Right ventricle myocardium superior (tissue), 1 donor: ENCODE measurements at places on chromosomes 7 and 10. TPM values are rescaled to one million over a fixed set of nuclear protein-coding genes. Genes with fewer than 3 reads are reported as not detected.

Gene SPDYE5
- total RNA-seq, result not detected

Gene NKX2-3
- not detected for total RNA-seq

Gene HABP2
- 0.24 TPM for total RNA-seq

Gene MNX1
- total RNA-seq, result not detected

Gene PDE6C
- not detected for total RNA-seq

Gene EPO
- total RNA-seq, result not detected

Gene MEOX2
- 7.4 TPM for total RNA-seq

Gene TMEM196
- not detected for total RNA-seq

Gene ASB15
- 78.6 TPM for total RNA-seq

Gene ZNF783
- total RNA-seq, result 4.0 TPM

Gene FGFBP3
- 0.22 TPM for total RNA-seq

Gene PRLHR
- not detected for total RNA-seq

Gene TMEM26
- 0.54 TPM for total RNA-seq

Gene TAC1
- total RNA-seq, result not detected
